Esophagus squamous epithelium (tissue), 5 donors: ENCODE measurements at places on chromosomes 7 and 10. TPM values are rescaled to one million over a fixed set of nuclear protein-coding genes. Genes with fewer than 3 reads are reported as not detected.

The COBL gene
- total RNA-seq: 6.1 TPM

The PAX2 gene
- not detected for total RNA-seq

The PLA2G12B gene
- not detected for total RNA-seq

The ZNF394 gene
- 41.2 TPM for total RNA-seq

The LLCFC1 gene
- not detected for total RNA-seq

DNA sequence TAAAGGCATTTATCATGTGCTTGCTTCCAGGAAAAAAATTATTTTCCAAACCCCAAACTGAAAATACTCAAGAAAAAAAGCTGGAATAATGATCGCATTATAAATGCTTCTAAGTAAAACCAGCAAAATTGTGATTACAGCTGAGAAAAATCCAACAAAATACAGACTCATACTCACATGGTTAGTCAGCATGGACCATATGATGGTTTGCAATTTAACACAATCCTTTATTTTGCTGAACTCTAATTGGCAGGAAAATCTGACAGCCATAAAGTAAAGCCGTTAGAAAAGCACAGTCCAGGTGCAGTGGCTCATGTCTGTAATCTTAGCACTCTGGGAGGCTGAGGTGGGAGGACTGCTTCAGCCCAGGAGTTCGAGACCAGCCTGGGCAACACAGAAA lies 59.6 kb downstream of the BRI3 start:
- no peak for DNase-seq

- no peak for DNase-seq
These were observed 7.0 kb downstream of the ATP6V0E2 start for GRCh38 chr7:149880638-149881311.

- DNase-seq: no peak
These were observed 38.7 kb upstream of the BICC1 start for GRCh38 chr10:58473976-58474375.

GRCh38 chr10:90378524-90379076 lies 479.2 kb downstream of the HTR7 start:
- no peak for DNase-seq

DNA sequence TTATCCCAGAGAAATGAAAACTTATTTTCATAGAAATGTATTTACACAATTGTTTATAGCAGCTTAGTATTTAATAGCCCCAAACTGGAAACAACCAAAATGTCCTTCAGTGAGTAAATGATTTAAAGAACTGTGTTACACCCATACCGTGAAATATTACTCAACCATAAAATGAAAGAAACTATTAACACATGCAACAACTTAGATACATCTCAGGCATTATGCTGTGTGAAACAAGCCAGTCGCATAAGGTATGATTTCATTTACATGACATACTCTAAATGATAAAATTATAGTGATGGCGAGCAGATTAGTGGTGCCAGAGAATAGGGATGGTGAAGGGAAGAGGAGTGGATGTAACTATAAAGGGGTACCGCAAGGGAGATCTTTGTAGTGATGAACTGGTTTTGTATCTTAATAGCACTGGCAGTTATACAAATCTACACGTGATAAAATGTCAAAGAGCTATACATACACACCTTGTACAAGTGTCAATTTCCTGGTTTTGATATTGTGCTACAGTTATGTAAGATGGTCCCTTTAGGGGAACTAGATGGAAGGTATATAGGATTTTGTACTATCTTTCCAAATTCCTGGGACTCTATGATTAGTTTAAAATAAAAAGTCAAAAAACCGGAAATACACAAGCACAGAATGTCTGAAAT lies 40.5 kb downstream of the MACC1 start:
- DNase-seq: no peak

GRCh38 chr7:25970911-25971310 lies 181.1 kb upstream of the NFE2L3 start:
- no peak for DNase-seq
